Thyroid gland (tissue), 4 donors: ENCODE measurements at places on chromosomes 3 and 15. TPM values are rescaled to one million over a fixed set of nuclear protein-coding genes. Genes with fewer than 3 reads are reported as not detected.

DNA sequence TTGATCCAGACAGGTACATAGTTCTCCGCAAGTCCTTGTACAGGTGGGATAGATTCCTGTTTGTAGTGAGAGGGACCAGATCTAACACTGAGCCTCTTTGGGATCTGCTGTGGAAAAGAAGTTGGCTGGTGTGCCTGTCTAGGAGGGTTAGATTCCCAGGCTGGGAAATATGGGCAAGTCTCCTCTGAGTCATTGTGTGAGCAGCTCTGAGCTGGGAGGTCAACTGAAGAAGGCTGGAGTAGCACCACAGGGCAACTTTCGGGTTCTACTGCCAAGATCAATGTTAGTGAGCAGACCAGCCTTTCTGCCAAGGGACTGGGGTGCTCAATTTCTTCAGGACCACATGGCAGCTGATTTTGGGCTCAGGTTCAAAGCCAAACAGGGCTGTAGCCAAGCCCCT is 33.4 kb downstream of the CLDN1 start:
- no peaks in the 10 kb centered on the region for H3K4me1 ChIP-seq
- H3K36me3 ChIP-seq, result no peaks in the 10 kb centered on the region
- no peak for DNase-seq
- no peak overlapping the region for H3K4me3 ChIP-seq

DNA sequence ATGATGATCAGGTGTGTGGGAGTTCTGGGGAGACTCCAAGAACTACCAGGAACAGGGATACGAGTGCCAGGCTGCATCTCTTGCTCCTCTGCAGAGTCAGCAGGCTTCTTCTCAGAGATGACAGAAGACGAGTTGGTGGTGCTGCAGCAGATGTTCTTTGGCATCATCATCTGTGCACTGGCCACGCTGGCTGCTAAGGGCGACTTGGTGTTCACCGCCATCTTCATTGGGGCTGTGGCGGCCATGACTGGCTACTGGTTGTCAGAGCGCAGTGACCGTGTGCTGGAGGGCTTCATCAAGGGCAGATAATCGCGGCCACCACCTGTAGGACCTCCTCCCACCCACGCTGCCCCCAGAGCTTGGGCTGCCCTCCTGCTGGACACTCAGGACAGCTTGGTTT is 7.9 kb downstream of the PRRT3 start:
- peaks cover 8% of the 10 kb centered on the region for H3K36me3 ChIP-seq
- no peak overlapping the region for H3K27ac ChIP-seq
- H3K4me3 ChIP-seq, result no peak overlapping the region

- H3K36me3 ChIP-seq, result no peaks in the 10 kb centered on the region
- H3K27ac ChIP-seq, result peak overlapping the region; percentile 77
- peaks cover 38% of the 10 kb centered on the region for H3K4me1 ChIP-seq
- DNase-seq, result no peak
- no peak overlapping the region for H3K4me3 ChIP-seq
Measured at GRCh38 chr3:197355713-197356112, 57.3 kb upstream of the DLG1 start.

Gene ATP6V1A
- total RNA-seq, result 75.4 TPM

Gene SIDT1
- total RNA-seq, result 2.6 TPM

DNA sequence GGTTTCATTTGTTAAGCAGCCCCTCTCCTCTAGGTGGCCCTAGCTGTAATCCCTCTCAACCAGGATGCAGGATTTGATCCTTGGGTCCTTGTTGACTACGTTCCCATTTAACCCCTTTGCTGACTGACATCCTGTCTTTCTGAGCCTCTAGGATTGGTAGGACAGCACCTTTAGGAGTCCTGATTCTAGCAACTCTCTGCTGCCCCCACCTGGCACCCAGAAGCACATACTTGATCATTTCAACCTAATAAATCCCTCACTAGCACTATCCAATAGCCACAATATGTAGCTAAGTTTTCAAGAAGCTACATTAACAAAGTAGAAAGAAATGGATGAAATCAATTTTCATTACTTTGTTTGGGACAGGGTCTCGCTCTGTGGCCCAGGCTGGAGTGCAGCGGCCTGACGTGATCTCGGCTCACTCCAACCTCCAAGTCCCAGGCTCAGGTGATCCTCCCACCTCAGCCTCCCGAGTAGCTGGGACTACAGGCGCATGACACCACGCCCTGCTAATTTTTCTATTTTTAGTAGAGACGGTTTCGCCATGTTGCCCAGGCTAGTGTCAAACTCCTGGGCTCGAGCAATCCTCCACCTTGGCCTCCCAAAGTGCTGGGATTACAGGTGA is 28.3 kb downstream of the RSL24D1 start:
- peak; percentile 42 for DNase-seq
- no peaks in the 10 kb centered on the region for H3K4me1 ChIP-seq
- no peaks in the 10 kb centered on the region for H3K27me3 ChIP-seq
- no peak overlapping the region for H3K27ac ChIP-seq

- DNase-seq, result peak; percentile 23
- H3K27me3 ChIP-seq, result no peaks in the 10 kb centered on the region
- H3K36me3 ChIP-seq, result no peaks in the 10 kb centered on the region
- H3K4me3 ChIP-seq, result no peak overlapping the region
- no peak overlapping the region for H3K27ac ChIP-seq
Measured at GRCh38 chr15:80309769-80310384, 57.9 kb upstream of the CTXND1 start.

- peaks cover 5% of the 10 kb centered on the region for H3K4me1 ChIP-seq
- H3K4me3 ChIP-seq, result no peak overlapping the region
- H3K27ac ChIP-seq, result no peak overlapping the region
- H3K27me3 ChIP-seq, result no peaks in the 10 kb centered on the region
- DNase-seq, result no peak
Measured at GRCh38 chr3:17258823-17259436, 374.2 kb downstream of the PLCL2 start.

- no peak overlapping the region for H3K4me3 ChIP-seq
- peaks cover 11% of the 10 kb centered on the region for H3K4me1 ChIP-seq
- H3K27ac ChIP-seq, result no peak overlapping the region
- H3K36me3 ChIP-seq, result no peaks in the 10 kb centered on the region
- no peaks in the 10 kb centered on the region for H3K27me3 ChIP-seq
- DNase-seq, result no peak
Measured at GRCh38 chr15:70508561-70509281, 254.6 kb downstream of the UACA start.

GRCh38 chr3:31836131-31837075 is 144.7 kb downstream of the OSBPL10 start:
- no peaks in the 10 kb centered on the region for H3K36me3 ChIP-seq
- no peak overlapping the region for H3K27ac ChIP-seq
- H3K4me1 ChIP-seq, result peaks cover 10% of the 10 kb centered on the region
- H3K4me3 ChIP-seq, result no peak overlapping the region
- H3K27me3 ChIP-seq, result no peaks in the 10 kb centered on the region

- no peaks in the 10 kb centered on the region for H3K4me1 ChIP-seq
- DNase-seq, result peak; percentile 47
- no peaks in the 10 kb centered on the region for H3K36me3 ChIP-seq
- H3K27me3 ChIP-seq, result no peaks in the 10 kb centered on the region
- no peak overlapping the region for H3K4me3 ChIP-seq
Measured at GRCh38 chr3:49654955-49655556, 19.1 kb upstream of the APEH start.

DNA sequence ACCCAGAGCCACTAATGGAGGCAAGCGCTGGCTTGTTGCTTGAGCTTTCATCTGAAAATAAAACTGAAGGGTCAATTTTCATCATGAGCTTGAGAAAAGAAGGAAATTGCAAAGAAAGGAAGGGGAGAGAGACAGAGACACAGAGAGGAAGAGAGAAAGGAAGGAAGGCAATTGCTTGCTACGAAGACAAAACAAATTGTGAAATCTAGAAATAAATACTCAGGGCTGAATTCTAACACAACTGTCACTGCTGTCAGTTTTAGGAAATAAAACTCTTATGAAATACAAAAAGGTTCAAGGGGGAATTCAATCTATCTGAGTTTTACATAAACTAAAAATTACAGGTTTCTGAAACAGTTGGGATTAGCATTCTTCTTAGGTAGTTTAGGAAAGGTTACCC is 36.7 kb downstream of the FOXP1 start:
- no peaks in the 10 kb centered on the region for H3K27me3 ChIP-seq
- no peak overlapping the region for H3K27ac ChIP-seq
- H3K4me1 ChIP-seq, result no peaks in the 10 kb centered on the region

Gene ATP13A5
- 1.7 TPM for total RNA-seq

DNA sequence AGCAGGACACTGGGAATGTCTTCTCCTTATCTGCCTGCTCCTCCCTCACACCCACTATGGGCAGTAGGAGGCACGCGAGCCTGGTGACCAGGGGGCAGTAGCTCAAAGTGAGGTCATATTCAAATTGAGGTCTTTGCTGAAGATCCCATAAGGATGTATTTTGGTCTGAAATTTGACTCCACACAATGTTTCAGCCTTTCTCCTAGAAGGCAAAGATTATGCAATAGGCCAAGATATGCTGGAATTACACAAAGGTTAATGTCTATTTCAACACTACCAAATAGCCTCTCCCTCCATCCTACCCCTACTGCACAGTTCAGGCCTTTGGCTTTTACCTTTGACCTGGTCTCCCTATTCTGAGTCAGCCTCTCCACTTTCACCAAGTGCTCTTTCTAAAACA is 203.0 kb downstream of the TIGIT start:
- H3K4me1 ChIP-seq, result peaks cover 27% of the 10 kb centered on the region
- no peak overlapping the region for H3K27ac ChIP-seq
- no peak for DNase-seq
- H3K4me3 ChIP-seq, result no peak overlapping the region
- H3K27me3 ChIP-seq, result no peaks in the 10 kb centered on the region

GRCh38 chr3:139695426-139696313 is 17.9 kb upstream of the NMNAT3 start:
- H3K36me3 ChIP-seq, result no peaks in the 10 kb centered on the region
- no peaks in the 10 kb centered on the region for H3K4me1 ChIP-seq
- no peak for DNase-seq
- no peak overlapping the region for H3K4me3 ChIP-seq
- H3K27ac ChIP-seq, result no peak overlapping the region

DNA sequence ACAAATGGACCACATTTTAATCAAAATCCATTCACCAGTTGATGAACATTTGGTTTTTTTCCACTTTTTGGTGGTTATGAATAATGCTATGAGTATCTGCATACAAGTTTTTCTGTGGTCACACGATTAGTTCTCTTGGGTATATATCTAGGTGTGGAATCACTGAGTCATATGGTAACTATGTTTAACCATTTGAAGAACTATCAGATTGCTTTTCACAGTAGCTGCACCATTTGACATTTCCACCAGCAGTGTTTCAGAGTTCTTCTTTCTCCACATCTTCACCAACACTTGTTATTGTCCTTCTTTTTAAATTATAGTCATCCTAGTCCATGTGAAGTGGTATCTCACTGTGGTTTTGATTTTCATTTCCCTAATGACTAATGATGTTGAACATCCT is 33.3 kb upstream of the ATG7 start:
- H3K4me1 ChIP-seq, result no peaks in the 10 kb centered on the region
- no peaks in the 10 kb centered on the region for H3K27me3 ChIP-seq
- H3K36me3 ChIP-seq, result no peaks in the 10 kb centered on the region

Gene RBP2
- total RNA-seq, result not detected

Gene FETUB
- not detected for total RNA-seq

- no peak overlapping the region for H3K4me3 ChIP-seq
- H3K27me3 ChIP-seq, result no peaks in the 10 kb centered on the region
- no peak for DNase-seq
- H3K27ac ChIP-seq, result no peak overlapping the region
Measured at GRCh38 chr3:136949708-136950107, 8.1 kb upstream of the IL20RB start.

GRCh38 chr3:183306798-183307671 is 54.0 kb downstream of the B3GNT5 start:
- no peak overlapping the region for H3K4me3 ChIP-seq
- DNase-seq, result peak; percentile 31
- no peak overlapping the region for H3K27ac ChIP-seq
- H3K27me3 ChIP-seq, result no peaks in the 10 kb centered on the region
- H3K4me1 ChIP-seq, result no peaks in the 10 kb centered on the region
- H3K36me3 ChIP-seq, result no peaks in the 10 kb centered on the region

DNA sequence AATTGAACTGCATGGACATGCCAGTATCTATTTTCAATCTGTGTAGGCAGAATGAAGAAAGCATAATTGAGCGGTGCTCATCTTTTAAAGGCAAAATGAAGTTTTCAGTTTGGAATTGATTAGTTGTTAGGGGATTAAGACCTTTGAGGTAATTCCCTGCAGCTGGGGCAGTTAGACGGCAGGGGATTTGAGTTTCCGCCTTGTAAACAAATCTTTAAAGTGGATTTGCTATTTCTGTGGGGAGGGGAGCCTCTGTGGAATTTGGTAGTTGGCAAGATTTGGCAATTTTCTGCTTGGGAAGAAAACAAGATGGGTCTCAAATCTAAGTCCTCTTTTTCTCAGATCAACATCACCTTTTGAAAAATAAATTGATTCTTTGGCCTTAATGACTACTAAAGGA is 212.5 kb upstream of the CNTN6 start:
- H3K4me1 ChIP-seq, result no peaks in the 10 kb centered on the region
- H3K36me3 ChIP-seq, result no peaks in the 10 kb centered on the region
- H3K27ac ChIP-seq, result no peak overlapping the region
- DNase-seq, result no peak
- no peak overlapping the region for H3K4me3 ChIP-seq

DNA sequence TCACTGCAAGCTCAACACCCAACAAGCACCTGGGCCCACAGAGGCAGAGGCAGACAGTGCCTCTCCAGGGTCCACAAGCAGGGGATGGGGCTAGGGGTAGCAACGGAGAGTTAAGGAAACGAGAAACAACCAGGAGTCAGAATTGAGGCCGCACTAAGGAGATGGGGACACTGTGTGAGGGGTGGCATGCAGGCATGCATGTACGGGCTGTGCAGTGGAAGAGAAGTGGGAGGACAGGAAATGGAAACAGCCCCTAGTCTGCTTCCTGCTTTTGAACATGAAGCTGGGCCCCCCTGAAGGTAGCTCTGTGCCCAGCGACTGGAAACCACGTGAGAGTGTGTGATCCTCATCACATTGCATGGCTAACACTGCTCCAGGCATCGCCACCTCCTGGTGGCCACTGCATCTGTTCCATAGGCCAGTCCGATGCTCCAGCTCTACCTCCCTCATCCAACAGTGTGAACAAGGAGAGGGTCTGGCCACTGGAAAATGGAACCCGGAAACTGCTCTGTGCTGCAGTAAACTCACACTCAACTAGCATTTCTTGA is 44.0 kb downstream of the XXYLT1 start:
- no peak overlapping the region for H3K27ac ChIP-seq
- H3K27me3 ChIP-seq, result no peaks in the 10 kb centered on the region
- no peak for DNase-seq
- no peaks in the 10 kb centered on the region for H3K36me3 ChIP-seq
- peaks cover 14% of the 10 kb centered on the region for H3K4me1 ChIP-seq
- no peak overlapping the region for H3K4me3 ChIP-seq

DNA sequence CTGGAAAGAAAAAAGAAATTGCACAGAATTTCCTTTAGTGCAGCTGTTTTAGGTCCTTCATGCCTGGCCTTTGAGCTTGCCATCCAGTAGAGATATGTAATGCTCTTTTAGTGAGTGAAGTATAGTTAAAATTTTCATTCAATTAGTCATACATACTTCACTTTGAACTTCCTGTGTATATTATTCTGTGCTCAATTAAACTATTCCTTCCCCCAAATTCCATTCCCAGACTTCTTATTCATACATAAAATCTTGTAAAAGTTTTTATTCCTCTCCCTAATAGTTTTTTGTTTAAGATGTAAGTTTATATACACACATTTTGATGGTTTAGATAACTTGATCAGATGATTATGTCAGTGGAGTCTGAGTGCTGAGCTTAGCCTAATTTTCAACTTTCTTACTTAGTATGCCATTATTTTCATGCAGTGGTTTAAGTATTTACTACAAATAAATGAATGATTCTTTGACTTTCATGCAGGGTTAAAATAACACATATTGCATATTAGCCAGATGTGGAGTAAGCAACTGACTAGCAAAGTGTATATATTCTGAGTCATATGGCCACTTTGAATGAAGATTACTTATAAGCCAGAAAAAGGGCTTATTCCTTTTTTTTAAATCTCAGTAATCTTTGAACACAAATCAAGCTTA is 42.5 kb upstream of the ABHD10 start:
- no peaks in the 10 kb centered on the region for H3K36me3 ChIP-seq
- no peaks in the 10 kb centered on the region for H3K27me3 ChIP-seq
- H3K27ac ChIP-seq, result no peak overlapping the region
- DNase-seq, result no peak
- no peaks in the 10 kb centered on the region for H3K4me1 ChIP-seq
